ENCODE measurements at places on chromosomes 1 and 21.
A peak's percentile ranks its signal among the peaks of the same experiment; 100 is the strongest.

GRCh38 chr1:24364975-24365678 is 46.0 kb downstream of the GRHL3 start:
- DNase-seq: peak; percentile 60

DNA sequence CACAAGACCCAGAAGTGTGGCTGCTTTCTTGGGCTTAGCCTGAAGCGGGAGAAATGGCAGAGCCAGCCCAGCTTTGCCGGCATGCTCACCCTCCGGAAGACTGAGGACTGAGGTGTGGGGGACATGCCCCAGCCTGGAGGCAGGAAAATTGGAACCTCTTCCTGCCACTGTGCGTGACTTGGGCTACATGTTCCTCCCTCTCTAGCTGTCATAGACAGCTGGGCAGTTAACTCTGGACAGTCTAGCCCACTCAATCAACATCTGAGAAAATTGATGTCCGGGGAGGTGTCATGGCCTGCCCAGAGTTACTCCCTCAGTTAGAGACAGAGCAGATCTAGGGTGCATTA is 59.7 kb downstream of the UBE2T start:
- no peak for DNase-seq

GRCh38 chr1:145991735-145992412 is 4.5 kb downstream of the TXNIP start:
- no peak for DNase-seq

DNA sequence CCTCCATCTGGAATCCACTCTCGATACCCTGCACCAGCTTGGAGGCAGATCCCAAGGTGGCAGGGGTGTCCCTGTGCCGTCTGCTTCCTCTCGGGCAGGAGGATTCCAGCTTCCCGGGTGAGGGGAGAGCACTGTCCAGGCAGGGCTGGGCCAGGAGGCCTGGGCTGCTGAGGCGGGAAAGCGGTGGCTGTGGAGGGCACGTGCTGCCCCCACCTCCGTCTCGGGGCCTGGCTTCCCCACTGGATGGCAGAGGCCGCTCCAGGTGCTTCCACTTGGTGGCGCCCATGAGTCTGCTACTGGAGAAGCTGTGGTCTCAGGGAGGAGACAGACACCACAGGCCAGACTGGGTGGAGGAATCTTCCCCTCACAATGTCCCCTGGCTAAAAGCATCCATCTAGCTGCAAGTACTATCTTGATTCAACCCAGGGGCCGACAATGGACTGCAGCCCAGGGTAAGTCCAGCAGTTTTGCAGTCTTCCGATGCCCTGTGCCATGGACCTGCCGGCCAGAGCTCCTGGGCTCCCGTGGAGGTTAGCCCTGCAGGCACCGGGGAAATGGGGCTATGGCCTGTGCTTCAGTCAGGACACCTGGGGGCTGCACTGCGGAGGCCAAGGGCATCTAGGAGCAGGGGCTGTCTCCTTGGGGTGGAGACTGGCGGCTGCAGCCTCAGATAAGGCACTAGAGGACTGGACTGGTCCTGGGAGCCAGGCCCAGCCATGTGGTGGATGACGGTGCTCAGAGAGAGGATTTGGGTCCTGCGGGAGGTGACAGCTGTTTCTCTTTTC is 41.3 kb upstream of the EIF4G3 start:
- DNase-seq: no peak

Measured in HFF-Myc (cell line).